ENCODE measurements at places on chromosomes 1 and 21.

DNA sequence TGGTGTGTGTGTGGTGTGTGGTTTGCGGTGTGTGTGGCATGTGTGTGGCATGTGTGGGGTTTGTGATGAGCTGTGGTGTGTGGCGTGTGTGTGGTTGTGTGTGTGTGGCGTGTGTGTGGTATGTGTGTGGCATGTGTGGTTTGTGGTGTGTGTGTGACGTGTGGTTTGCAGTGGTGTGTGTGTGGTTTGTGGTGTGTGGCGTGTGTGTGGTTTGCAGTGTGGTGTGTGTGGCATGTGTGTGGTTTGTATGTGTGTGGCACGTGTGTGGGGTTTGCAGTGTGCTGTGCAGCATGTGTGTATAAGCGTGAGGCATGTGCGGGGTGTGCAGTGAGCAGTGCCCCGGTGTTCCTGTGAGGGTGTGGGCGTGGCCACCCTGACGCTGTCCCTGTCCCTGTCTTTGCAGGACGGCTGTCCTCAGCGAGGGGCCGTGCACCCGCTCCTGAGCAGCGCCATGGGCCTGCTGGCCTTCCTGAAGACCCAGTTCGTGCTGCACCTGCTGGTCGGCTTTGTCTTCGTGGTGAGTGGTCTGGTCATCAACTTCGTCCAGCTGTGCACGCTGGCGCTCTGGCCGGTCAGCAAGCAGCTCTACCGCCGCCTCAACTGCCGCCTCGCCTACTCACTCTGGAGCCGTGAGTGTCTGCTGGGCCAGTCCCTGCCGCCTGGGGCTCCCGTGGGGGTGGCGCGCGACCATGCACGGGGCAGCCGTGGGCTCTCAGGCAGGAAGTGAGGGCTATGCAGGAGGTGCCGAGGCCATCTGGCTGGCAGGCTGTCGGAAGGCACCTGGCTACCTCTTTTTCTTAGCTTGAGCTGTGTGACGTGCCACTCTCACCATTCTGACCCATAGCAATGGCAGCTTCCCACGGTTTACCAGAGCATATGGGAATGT, 52.6 kb upstream of the TRAPPC10 start:
- no peak for DNase-seq

GRCh38 chr21:35178827-35179226, 129.7 kb upstream of the RUNX1 start:
- no peak for DNase-seq

DNA sequence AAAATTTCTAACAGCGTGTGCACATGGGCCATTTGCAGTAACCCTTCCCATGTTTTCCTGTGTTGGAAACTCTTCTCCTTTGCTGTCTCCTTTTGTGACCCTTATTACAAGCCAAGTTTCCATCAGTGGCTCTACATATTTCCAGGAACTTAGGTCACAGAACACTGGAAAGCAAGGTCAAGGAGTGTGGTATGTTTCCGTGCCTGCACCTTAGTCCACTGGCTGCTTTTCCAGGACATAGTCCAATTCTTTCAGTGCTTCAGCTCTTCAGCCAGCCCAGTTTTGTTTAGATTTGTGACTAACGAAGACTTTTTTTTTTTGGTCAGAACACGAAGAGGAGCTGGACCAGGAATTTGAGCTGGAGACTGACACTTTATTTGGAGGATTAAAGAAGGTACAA, 33.8 kb downstream of the HHAT start:
- DNase-seq, result no peak

GRCh38 chr1:155003227-155003765, 694 bp downstream of the ZBTB7B start:
- no peak for DNase-seq

- DNase-seq, result no peak
These were observed 23.7 kb upstream of the TADA1 start for GRCh38 chr1:166899769-166900168.

DNA sequence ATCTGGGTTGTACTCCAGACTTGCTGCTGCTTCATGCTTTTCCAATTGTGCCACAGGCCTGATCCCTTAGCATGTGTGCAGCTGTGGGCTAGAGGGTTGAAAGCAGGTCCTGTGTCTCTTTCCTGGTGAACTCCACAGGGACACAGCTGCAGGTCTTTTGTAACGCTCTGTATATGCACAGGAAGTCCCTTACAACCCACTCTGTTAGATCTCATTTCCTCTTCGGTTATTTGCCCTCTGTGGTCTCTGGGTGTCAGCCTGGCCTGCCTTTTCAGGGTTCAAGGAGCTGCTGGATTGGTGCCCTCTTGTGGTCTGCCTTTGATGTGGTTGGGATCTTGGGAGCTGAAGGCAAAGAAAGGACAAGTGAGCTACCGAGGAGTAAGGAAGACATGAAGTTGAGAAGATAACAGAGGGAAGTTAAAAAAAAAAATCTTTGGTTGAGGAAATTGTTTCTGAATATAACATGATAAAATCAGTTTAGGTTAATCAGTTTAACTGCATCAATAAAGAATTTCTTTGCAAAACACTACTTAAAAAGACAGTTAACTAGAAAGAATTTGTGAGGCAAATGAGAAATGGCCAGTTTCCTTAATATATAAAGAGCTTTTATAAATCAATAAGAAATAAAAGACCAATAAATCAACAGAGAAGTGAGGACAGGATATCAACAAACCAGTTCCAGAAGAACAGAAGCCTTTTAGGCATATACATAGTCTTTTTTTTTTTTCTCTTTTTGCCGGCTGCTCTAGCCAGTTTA, 44.1 kb downstream of the UCK2 start:
- peak; percentile 27 for DNase-seq

DNA sequence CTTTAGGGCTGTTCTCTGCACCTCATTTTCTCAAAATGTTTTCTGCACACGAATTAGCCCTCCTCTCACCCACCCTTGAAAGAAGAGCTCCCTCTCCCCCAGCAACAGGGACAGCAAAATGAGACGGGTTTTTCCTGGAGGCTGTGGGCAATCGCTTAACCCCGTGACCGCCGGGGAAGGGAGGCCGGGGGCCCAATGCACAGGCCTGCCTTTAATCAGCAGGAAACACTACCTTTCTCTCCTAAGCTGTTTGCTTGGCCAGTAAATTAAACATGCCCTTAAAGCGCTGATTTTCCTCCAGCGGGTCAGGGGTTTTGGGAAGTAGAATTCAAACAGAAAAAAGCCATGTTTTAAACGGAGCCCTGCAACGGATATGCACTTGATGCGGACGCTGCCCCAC, 114.4 kb downstream of the PRDM16 start:
- DNase-seq, result no peak

GRCh38 chr1:244713332-244713731, 60.4 kb downstream of the DESI2 start:
- DNase-seq, result no peak

DNA sequence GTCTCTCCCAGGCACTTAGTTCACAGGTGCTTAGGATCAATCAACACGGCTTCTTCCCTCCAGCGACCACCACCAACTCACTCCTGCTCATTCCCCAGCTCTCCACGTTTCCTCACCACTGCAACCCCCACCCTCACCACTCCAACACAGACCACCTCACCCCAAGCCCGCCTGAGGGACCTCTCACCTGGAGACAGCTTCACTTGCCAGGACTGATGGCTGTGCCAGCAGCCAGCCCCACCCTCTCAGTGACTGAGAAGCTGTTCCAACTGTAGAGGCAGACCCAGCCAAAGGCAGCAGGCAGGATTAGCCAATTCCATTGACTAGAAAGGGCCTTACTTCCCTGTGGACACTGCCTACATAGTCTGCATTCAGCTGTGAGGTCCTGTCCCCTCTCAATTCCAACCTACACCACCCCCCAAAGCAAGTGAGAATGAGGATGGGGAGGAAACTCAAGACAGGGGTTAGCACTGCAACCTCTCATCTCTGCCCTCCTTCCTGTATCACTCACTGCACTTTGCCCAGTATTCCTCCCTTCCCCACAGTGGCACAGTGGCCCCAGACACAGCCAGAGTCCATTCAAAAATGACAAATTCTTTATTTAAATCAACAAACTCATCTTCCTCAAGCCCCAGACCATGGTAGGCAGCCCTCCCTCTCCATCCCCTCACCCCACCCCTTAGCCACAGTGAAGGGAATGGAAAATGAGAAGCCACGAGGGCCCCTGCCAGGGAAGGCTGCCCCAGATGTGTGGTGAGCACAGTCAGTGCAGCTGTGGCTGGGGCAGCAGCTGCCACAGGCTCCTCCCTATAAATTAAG, 7.6 kb downstream of the TAGLN2 start:
- no peak for DNase-seq

DNA sequence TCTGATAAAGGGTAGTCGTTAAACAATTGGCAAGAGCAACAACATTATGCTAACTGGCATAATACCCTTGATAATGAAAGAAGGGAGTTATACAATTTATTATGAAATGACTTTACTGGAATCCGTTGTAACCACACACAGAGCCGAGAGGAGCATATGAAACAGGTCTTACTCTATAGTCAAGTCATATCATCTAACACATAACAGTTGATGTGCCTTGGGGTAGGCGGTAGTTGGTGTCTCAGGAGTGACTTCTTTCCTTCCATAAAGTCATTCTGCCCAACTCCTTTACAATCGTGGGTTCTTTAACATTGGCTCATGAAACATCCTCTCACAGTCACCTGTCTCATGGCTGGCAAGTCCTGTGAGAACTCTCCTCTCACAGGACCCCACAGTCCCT, 225.2 kb downstream of the LTN1 start:
- DNase-seq, result no peak

DNA sequence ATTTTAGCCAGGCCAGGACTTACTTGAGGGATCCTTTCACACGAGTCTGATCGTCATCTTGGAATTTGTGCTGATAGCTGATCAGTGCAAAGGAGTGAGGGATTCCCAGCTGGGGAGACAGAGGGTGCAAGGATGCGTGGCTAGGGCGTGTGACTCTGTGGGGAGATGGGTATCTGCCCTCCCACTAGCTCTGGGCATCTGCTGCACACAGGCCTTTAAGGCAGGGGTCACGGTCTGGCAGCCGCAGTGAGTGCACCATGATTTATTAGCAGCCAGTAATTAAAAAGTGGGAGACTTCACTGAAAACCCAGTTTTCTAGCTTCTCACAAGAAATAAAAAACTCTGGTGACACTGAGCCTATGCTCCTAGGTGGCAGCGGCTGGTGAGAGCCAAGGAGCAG, 20.4 kb downstream of the THAP3 start:
- no peak for DNase-seq

DNA sequence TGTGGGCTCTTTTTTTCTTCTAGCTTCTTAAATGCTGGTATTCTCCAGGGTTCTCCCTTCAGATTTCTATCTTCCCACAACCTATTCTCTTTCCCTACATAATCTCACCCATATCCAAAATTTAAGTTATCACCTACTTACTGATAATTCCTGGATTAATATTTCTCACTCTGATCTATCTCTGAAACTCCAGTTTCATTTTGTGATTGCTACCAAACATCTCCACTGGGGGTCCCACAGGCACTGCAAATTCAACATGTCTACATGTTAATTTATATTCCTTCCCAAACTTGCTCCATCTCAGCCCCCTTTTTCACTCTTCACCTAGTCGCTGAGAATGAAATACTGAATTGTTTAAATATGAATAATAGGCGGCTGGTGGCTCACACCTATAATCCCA, 9.9 kb upstream of the C1orf141 start:
- no peak for DNase-seq

GRCh38 chr1:171292799-171293198, 21.2 kb upstream of the FMO4 start:
- DNase-seq, result no peak

DNA sequence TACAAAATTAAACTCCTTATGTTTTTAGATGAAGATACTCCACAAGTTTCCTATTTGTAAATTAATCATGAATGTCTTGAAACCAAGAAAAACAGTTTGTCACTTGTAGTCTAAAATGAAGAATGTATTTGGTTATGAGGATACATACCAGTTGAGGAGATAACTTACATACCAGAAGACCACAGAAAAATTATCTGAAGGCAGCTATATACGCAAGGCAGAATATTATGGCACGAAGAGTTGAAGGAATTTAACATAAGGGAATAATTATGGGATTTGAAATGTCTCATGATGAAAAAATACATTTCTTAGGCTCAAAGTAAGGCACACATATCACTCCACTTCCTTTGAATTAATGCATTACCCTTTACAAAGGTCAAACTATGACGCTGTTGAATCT, 73.3 kb downstream of the IFI44 start:
- no peak for DNase-seq

DNA sequence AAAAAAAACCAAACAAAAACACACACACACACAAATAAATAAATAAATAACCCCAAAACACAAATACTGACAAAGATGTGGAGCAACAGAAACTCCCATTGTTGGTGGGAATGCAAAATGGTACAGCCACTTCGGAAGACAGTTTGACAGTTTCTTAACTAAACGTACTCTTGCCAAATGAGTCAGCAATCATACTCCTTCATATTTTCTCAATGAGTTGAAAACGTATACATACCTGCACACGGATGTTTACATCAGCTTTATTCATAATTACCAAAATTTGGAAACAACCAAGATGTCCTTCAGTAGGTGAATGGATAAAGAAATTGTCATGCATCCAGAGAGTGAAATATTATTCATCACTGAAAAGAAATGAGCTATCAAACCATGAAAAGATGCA, 23.5 kb downstream of the ASAP3 start:
- no peak for DNase-seq

DNA sequence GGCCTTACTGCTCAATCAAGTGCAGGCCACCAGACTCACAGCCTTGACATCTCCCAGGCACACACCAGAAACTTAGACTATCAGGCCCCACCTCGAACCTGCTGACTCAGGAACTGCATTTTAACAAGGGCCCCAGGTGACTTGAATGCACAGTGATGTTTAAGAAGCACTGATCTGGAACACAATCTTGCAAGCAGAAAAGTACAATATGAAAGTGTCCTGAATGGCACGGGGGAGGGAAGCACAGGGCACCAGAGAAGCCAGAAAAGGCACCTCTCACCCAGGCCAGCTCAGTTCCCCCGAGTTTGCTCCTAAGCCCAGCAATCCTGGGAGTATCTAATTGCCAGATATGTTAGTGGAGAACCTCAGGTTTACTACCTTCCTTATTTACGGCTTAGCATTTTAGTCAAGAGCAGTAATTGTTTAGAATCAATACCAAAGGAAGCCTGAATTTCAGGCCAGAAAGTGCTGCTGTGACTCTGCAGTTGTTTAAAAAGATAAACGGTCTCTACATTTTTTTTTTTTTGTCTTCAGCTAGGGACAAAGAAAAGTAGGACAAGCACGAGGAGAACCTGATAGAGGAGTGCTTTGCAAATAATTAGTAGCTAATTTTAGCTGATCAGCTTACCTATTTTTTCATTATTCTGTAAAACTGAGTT, 50.9 kb upstream of the CDC42BPA start:
- DNase-seq, result no peak

Data from stimulated activated CD4-positive, alpha-beta T cell treated with anti-CD3 and anti-CD28 coated beads, TNF-alpha, amount 100 ng/mL, for 48 hours (primary cell).